ENCODE measurements at places on chromosomes 4 and X.

DNA sequence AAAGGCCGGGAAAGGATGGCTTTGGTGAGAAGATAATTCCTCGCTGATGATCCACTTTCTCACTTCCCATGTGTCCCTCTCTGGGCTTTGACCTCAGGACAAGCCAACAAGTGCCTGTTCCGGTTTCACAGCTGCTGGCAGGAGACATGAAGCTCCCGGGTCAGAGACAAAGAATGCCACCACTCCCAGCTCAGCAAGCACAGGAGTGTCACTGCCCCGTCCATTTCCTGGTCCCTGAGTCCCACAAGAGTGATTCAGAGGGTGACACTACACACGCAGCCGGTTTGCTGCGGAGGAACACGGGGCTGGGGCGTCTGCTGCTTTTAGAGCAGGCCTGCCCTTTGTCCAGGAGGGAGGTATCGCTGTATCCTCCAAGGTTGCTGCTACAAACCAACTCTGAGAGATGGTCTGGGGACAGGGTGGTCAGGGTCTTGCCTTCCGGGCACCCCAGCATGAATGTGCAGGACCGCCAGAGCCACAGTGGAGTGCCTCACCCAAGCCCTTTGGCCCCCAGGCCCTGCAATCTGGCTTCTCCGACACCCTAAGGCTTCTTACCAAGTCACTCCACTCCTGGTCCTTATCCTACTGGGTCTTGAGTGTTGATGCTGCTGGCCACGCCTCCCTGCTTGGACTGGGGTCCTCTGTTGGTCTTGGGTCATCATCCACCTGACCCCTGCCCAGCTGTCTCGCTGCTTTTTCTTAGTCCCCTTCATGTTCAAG, 49.5 kb downstream of the CPZ start:
- DNase-seq, result no peak

GRCh38 chr4:55931043-55931442, 17.7 kb upstream of the CEP135 start:
- no peak for DNase-seq

DNA sequence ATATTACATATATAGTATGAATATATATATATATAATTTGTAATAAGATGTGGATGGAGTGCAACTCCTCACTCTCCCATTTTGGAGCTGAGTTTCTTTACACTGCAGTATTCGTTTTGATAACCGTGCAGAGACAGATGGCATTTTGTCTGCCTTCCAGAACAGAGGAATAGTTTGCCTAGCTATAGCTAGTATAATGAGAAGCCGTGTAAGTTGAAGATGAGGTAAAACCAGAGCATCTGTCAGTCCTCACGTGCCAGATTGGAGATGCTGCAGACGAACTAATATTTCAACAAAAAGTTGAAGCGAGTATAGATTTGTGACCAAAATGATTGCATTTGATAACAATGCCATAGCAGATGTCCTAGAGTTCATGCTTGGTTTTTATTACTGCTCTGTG, 180.6 kb downstream of the FMR1NB start:
- no peak for DNase-seq

DNA sequence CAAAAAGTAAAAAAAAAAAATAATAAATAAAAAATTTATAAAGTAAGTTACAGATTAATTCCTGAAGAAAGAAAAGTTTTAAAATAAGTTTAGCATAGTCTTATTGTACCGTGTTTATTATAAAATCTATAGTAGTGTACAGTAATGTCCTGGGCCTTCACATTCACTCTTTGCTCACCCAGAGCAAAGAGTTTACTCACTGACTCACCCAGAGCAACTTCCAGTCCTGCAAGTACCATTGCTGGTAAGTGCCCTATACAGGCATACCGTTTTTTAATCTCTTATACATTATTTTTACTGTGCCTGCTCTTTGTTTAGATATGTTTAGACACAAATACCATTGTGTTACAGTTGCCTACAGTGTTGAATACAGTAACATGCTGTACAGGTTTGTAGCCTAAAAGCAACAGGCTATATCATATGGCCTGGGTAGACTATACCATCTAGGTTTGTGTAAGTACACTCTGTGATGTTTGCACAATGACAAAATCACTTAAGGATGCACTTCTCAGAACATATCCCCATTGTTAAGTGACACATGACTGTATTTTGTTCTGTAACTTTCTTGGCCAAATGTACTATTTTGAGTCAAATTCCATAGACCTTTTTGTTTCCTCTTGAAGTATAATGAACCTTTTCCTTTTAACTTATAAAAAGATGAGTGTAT, 199.0 kb upstream of the NUDT6 start:
- no peak for DNase-seq

- no peak for DNase-seq
Measured at GRCh38 chr4:128286474-128287058, 1.0 kb downstream of the PGRMC2 start.

DNA sequence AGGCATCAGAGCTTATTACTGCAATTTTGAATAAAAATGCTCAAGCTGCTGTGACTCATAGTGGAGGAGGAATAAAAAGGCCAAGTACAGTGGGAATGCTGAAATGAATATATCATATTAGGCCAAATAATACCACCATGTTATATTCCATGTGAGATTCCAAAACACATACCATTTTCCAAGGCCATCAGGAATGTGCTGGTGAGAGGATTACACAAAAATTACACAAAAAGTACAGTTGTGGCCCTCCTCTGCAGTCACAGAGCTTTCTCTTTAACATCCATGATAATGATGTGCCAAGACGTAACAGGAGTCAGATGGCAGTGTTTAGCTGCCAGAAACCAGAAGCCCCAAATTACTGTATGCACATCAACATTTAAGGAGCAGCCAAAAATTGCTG, 153.5 kb downstream of the PCDH18 start:
- DNase-seq, result no peak

Measured in stimulated activated CD8-positive, alpha-beta memory T cell treated with anti-CD3 and anti-CD28 coated beads, Interleukin-2, amount 100 ng/mL, for 48 hours (primary cell).